ENCODE measurements at places on chromosomes 12 and 14. TPM values are rescaled to one million over a fixed set of nuclear protein-coding genes. Genes with fewer than 3 reads are reported as not detected.

DNA sequence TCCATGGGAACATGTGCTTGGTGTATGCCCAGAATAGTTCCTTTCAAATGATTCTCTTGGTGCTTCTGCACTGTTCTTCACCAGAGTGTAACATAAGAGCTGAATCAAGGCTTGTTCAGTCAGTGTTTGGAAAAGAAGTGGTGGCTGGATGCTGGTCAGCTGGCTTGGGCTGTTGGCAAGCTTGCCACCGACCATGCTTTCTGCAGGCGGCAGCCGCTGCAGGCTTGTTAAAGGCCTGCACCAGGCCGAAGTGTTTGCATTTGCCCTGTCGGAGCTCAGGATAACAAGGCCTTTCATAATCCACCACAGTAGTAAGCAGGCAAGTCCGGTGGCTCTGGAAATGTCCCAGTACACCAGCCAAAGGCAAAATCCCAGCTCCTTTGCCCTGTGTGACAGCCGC is 26.9 kb downstream of the DAAM1 start:
- DNase-seq = no peak

DNA sequence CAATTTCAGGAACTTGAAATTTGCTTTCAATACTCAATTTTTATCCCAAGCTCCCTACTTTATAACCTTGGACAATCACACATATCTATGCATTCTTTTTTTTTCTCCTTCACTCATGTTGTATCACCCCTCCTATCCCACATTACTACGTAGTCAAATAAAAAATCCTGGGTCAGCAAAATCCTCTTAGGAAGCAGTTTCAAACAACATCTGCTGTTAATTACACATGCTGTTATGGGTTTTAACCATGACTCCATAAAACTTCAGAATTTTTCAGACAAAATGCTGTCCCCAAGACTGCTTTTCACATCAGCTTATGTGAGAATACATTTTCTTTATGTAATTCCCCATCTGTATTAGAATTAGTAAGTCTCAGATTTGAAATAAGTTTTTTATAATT is 61.7 kb downstream of the LRFN5 start:
- DNase-seq = no peak

DNA sequence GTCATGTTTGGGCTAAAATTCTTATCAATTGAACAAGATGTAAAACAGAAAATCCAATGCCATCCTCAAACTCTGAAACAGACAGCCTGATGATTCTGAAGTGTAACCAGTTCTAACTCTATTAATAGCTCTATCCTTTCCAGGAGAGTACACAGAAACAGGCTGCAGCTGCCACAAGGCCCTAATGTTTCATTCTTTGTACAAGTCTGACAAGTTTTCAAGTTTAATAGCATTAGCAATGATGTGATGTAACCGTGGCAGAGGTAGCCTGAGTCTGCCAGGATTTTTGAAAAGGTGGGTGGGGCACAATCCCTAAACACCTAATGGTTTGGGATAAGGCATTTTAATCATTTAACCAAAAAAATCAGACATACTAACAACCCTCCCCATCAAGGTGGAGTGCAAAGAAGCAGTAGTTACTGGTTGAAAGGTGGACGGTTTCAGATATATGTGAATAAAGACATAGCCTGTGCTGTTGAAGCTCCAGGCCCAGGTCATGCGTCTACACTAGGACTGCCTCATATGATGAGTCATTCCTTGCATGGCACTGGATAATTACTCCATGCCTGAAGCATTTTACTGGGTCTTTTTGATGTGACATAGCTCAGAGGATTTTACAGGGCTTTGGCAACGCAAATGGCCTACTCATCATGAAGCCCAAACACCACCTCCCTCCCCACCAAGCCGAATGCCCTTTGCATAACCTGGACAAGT is 145.1 kb upstream of the GRIP1 start:
- no peak for DNase-seq

The CREBL2 gene
- total RNA-seq = 10.1 TPM

The ATL1 gene
- 1.4 TPM for total RNA-seq

The MIP gene
- not detected for total RNA-seq

The JKAMP gene
- total RNA-seq = 18.1 TPM

Measured in activated B cell treated with CpG ODN at 0.5 μM for 24 hours (primary cell).